ENCODE measurements at places on chromosomes 5 and 9. TPM values are rescaled to one million over a fixed set of nuclear protein-coding genes. Genes with fewer than 3 reads are reported as not detected.

GRCh38 chr5:10731913-10732312, 29.1 kb downstream of the DAP start:
- H3K4me1 ChIP-seq: peaks cover 6% of the 10 kb centered on the region
- H3K36me3 ChIP-seq: no peaks in the 10 kb centered on the region
- DNase-seq: no peak
- H3K27me3 ChIP-seq: no peaks in the 10 kb centered on the region
- no peak overlapping the region for H3K27ac ChIP-seq
- no peak overlapping the region for H3K4me3 ChIP-seq

DNA sequence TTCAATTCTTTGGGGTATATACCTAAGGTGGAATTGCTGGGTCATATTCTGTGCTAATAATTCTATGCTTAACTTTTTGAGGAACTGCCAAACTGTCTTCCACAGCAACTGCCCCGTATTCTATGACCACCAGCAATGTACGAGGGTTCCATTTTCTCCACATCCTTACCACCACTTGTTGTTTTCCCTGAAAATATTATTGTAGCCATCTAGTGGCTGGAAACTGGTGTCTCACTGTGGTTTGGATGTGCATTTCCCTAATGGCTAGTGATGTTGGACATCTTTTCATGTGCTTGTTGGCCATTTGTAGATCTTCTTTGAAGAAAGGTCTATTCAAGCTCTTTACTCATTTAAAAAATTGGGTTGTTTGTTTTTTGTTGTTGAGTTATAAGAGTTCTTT, 30.7 kb downstream of the MSX2 start:
- H3K36me3 ChIP-seq: no peaks in the 10 kb centered on the region
- peaks cover 27% of the 10 kb centered on the region for H3K27me3 ChIP-seq
- H3K4me3 ChIP-seq: no peak overlapping the region
- H3K27ac ChIP-seq: no peak overlapping the region
- no peak for DNase-seq

DNA sequence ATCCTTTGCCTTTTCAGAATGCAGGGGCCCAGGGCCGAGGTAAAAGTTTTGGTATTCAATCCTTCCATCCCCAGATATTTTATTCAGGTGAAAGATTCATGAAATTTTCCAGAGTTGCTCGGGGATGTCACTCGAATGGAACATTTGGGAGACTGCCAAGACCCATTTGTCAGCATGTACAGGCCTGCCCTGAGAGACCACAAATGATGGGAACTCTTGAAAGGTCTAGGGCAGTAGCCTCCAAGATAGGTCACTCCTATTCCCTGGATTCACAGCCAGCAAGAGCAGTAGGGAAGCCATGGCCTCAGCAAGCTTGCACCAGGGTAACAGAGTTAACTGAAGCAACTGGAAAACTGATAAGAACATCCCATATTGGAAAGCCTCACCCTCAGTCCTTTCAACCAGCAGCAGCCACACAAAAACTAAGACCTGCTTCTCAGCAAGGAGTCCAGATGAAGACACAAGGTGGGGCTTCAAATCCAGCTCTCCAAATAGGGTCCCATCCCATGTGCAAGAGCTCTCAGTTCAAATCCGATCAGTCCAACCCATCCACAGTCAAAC, 12.5 kb downstream of the CARD6 start:
- H3K27ac ChIP-seq: no peak overlapping the region
- no peak overlapping the region for H3K4me3 ChIP-seq
- H3K36me3 ChIP-seq: no peaks in the 10 kb centered on the region
- H3K4me1 ChIP-seq: no peaks in the 10 kb centered on the region
- no peak for DNase-seq

DNA sequence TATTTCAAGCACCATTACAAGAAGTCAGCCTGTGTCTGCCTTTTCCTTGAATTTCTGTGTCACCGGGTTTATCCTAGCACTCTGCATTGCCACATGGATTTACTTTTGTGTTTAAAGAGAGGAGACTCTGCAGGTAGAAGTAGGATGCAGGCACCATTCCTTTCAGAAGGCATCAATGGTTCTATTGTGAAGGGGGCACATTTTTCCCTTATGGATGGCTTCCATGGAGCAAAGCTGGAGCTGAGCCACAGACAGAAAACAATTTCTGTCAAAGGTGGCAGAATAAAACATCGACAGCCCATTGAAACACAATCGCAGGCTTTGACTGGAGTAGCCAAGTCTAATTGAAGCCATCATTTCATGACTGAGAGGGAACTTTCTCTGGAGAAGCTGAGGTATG, 288.0 kb upstream of the ANKH start:
- H3K27me3 ChIP-seq: no peaks in the 10 kb centered on the region
- no peak overlapping the region for H3K27ac ChIP-seq
- no peaks in the 10 kb centered on the region for H3K4me1 ChIP-seq
- no peak for DNase-seq
- no peaks in the 10 kb centered on the region for H3K36me3 ChIP-seq

- no peak overlapping the region for H3K27ac ChIP-seq
- H3K27me3 ChIP-seq: no peaks in the 10 kb centered on the region
- no peak overlapping the region for H3K4me3 ChIP-seq
Observed at GRCh38 chr5:92455011-92455410, 1071.9 kb upstream of the ARRDC3 start.

DNA sequence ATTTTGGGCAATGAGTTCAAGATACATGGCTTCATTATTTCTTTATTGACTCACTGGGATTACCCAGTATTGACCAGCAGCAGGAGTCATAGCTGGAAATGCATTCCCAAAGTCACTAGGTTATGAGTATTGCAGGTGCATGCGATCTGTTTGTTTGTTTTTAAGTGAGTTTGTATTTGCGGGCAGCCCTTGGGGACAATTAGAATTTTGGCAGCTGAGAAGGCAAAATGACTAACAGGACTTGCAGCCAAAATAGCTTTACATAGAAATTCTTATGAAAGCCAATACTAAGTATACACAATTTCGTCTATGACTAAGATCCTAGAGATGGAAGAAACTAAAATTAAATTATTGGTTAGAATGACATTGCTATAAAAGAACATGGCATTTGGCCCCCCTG, 18.1 kb upstream of the RGMB start:
- H3K4me1 ChIP-seq: no peaks in the 10 kb centered on the region
- H3K27me3 ChIP-seq: no peaks in the 10 kb centered on the region
- H3K36me3 ChIP-seq: no peaks in the 10 kb centered on the region
- no peak overlapping the region for H3K4me3 ChIP-seq
- H3K27ac ChIP-seq: no peak overlapping the region
- DNase-seq: no peak

DNA sequence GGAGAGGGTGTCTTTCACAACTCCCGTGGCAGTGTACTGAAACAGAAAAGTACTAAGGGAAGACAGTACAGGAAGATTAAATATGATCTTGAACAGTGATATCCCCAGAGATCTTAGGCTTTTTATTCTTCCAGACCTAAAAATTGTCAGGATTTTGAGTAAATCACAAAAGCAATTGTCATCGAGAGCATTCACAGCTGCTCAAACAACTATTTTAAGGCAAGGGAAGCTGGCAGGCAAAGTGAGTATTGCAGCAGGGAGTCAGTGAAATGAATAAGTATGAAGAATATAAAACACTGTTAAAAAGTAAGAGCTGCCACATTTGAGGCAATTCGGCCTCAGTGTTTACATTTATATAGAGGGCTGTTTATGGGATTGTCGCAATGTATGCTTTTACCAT, 479.0 kb downstream of the CAAP1 start:
- no peak overlapping the region for H3K4me3 ChIP-seq
- no peak for DNase-seq
- no peak overlapping the region for H3K27ac ChIP-seq
- H3K36me3 ChIP-seq: no peaks in the 10 kb centered on the region

DNA sequence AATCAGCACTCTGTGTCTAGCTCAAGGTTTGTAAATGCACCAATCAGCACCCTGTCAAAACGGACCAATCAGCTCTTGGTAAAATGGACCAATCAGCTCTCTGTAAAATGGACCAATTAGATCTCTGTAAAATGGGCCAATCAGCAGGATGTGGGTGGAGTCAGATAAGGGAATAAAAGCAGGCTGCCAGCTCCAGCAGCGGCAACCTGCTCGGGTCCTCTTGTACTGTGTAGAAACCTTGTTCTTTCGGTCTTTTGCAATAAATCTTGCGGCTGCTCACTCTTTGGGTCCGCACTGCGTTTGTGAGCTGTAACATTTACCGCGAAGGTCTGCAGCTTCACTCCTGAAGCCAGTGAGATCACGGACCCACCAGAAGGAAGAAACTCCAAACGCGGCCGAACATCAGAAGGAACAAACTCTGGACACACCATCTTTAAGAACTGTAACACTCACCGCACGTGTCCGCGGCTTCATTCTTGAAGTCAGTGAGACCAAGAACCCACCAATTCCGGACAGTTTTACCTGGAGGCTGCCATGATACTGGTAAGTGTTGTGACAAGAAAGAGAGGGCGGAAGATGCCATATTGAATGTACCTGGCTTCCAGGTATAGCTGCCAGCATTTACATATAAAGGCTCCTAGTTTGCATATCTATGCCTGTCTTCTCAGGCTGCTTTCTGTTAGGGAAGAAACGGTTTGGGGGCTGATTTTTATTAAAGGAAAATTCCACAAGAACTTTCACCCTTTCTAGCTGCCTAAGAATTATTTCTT, 758.5 kb upstream of the CTNND2 start:
- H3K27me3 ChIP-seq: no peaks in the 10 kb centered on the region
- H3K4me3 ChIP-seq: no peak overlapping the region
- H3K27ac ChIP-seq: no peak overlapping the region

DNA sequence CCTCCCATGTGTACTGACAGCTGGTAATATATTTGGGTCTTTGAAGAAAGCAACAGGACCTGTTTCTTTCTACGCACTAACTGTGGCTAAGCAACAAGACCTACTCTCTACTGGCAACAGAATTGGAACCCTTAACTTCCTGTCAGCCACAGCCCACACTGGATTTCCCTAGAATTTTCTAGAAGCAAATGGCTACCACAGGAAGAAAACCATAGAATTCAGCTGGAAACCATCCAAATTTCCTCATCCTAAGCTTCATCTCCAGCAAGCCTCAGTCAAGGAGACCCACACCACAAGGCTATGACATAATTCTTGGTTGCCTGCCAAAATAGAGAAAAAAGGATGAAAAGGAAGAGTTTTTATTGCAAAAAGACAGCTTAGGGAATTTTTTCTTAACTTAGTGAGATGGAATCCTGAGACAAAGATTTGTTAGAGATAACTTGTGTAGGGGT, 171.8 kb upstream of the TNC start:
- DNase-seq: no peak
- H3K4me1 ChIP-seq: no peaks in the 10 kb centered on the region
- no peaks in the 10 kb centered on the region for H3K36me3 ChIP-seq

- no peaks in the 10 kb centered on the region for H3K36me3 ChIP-seq
- no peak overlapping the region for H3K27ac ChIP-seq
- H3K27me3 ChIP-seq: peaks cover 35% of the 10 kb centered on the region
- H3K4me3 ChIP-seq: no peak overlapping the region
Observed at GRCh38 chr5:160315968-160316367, 3.6 kb upstream of the CCNJL start.

- DNase-seq: no peak
- H3K4me1 ChIP-seq: no peaks in the 10 kb centered on the region
- no peak overlapping the region for H3K27ac ChIP-seq
- no peak overlapping the region for H3K4me3 ChIP-seq
- no peaks in the 10 kb centered on the region for H3K27me3 ChIP-seq
- H3K36me3 ChIP-seq: no peaks in the 10 kb centered on the region
Observed at GRCh38 chr5:33968211-33969005, 16.1 kb downstream of the SLC45A2 start.

DNA sequence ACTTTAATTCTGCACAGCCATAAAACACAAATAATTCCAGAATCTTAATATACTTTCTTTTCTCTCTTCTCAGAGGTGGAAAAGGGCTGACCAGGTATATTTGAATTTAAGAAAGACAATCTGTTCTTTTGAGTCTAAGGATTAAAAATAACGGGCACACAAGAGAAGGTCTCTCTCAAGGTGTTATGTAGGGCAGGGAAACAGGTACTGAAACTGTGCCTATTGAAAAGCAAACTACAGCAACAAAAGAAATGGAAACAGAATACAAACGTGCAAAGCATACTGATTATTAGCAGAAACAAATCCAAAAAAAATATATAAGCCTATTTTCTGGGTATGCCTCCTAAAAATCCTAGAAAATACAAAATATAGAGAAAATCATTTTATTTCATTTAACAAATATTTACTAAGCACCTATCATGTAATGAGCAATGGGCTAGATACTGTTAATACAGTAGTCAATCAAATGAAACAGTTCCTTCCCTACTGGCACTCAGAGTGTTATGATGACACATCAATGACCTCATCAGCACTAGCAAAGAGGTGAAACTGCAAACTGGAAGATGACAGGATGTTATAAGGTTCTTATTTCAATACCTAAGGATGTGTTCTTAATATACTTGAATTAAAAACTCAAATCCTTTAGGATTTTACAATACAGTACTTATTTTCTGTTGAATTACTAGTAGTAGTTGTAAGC, 87.7 kb downstream of the AUH start:
- DNase-seq: no peak
- H3K27me3 ChIP-seq: no peaks in the 10 kb centered on the region
- H3K27ac ChIP-seq: no peak overlapping the region
- no peak overlapping the region for H3K4me3 ChIP-seq

DNA sequence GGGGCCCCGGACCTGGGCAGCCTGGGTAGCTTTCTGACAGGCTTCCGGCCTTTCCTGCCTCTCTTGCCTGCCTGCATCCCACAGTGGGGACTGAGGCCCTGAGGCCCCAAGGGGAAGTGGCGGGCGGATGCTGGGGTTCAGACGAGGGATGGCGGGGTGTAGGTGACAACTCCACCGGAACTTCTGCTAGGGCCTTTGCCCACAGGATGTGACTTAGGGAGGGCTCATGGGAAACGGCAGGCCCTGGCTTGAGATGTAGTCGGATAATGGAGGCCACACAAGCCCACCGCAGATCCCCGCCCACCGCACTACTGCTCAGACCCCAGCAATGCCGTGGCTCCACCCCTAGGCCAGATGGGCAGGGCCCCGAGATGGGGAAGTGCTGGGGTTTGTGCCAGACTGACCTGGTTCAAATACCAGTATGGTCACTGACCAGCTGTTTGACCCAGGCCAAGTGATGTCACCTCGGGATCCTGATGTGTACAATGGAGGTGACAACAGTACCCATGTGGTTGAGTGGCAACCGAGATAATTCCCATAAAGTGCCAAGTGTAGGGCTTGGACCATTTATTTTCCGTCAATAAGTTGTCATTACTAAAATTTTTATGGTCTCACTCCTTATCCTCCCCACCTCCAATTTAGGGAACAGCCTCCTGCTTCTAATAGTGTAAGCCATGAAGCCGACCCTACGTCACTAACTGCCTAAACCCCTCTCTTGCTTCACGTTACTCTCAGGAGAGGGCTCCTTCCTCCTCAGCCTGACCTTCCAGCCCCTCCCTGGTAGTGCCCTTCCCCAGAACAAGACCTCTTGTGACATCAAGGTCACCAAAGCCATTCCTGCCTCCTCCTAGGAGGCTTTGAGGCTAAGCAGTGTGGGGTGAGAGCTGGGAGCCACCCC, 2.5 kb upstream of the CDK9 start:
- DNase-seq: peak; percentile 77
- H3K4me3 ChIP-seq: no peak overlapping the region
- peaks cover 14% of the 10 kb centered on the region for H3K36me3 ChIP-seq

GRCh38 chr5:88172847-88173758, 95.5 kb downstream of the TMEM161B start:
- no peak overlapping the region for H3K4me3 ChIP-seq
- H3K4me1 ChIP-seq: no peaks in the 10 kb centered on the region
- H3K27ac ChIP-seq: no peak overlapping the region
- H3K36me3 ChIP-seq: no peaks in the 10 kb centered on the region

The PDZD2 gene
- total RNA-seq: 7.1 TPM

The IL9 gene
- not detected for total RNA-seq

Measured in sigmoid colon (tissue), 7 donors.